Retina (tissue), 1 donor: ENCODE measurements at places on chromosomes 12 and 14.

DNA sequence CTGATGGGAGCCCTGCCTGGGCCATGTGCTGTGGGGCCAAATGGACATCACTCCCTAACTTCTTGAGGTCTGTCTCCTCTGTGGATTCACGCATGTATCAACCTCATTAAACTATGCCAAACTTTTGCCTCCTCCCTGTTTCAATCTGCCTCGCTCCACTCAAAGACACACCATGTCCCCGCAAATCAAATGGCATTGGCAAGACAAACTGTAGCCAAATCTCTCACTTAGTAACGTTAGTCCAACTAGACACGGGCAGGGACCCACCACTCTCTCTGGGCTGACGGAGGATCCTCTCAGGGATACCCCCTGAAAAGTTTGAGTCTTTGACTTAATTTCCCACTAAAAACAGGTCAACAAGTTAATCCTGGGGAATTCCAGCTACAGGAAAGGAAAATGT is 8.0 kb downstream of the ZBTB39 start:
- DNase-seq = no peak

DNA sequence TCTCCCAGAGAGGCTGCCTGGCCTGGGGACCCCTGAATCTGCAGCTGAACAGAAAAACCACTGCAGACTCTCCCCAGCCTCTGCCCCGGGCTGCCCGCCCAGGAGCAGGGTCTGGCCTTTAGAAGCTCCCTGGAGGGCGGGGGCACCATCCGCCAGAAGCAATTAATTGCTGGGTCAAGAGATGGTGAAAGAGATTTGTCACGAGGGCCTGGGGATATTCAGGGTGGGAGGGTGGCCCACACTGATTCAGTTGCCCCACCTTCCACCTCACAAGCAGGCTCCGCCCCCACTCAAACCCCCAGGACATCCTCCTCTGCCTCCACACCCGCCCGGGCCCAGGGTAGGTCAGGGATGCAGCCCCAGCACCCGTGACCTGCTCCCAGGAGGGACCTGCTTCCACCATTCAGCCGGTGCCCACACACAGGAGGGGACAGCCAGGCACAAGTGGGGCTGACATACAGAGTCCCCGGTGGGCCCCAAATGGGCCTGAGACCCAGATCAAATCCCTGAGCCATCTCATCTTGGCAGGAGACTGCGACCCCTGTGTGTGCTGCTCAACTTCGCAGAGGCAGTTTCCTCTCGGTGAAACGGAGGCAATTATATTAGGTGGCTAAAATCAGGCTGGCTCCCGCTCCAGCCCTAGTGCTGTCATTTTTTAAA is 23.0 kb downstream of the NCOR2 start:
- DNase-seq = peak; percentile 90

- no peak for DNase-seq
These were observed 223.2 kb upstream of the FAR2 start for GRCh38 chr12:28925719-28926376.

DNA sequence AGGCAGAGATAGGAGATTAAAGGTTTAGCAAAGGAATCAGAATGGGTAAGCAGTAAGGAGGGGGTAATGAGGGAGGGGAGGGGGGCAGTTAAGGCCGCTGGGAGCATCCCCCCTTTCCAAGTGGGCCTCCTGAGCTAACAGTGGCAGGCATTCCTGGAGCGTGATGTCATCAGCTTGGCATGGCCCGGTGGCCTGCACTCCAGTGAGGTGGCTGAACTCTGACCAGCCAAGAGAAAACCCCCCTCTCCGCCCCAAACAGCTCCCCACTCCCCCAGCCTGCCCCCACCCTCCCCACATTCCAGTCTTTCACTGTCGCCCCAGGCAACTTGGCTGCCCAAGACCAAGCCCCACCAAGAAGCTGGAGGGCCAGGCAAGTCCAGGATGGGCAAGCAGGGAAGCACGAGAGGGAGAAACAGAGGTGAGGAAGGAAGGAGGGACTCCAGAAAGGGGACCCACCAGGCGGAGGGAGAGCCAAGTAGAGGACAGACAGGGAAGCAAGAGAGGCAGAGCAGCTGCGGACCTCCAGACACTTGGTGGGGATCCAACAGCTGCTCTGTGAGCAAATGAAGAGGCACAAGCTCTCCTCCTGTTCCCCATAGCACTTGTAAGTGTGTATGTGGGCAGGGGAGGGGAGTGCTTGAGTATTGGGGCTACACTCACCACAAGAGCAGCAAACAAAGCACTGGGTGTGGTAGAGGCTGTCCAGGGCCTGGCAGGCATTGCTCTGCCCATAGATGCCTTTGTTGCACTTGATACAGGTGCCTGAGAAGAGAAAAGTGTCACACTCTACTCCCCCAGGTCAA is 4.5 kb downstream of the AJUBA start:
- peak; percentile 65 for DNase-seq

- DNase-seq = no peak
These were observed 813 bp downstream of the TWF1 start for GRCh38 chr12:43805149-43805859.

DNA sequence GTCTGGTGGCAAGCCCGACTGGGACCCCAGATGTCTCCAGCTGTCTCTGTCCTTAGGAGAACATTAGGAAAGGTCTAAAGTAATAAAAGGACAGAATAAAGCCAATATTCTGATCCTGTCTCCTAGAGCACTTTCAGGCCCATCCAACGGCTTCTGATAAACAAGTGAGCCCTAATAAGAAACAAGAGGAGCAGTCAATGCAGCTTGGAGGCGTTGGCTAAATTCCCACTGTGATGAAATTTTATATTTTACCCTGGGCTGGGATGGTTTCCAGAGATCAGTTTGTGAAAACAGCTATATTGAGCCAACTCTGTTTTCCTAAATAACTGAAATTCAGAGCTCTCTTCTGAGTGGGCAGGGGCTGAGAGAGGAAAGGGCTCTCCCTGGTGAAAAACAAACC is 55.5 kb upstream of the SRRM4 start:
- no peak for DNase-seq

GRCh38 chr14:97036086-97036852 is 239.1 kb downstream of the VRK1 start:
- DNase-seq = no peak

- DNase-seq = no peak
These were observed 139.5 kb downstream of the SLC38A6 start for GRCh38 chr14:61120576-61120975.

DNA sequence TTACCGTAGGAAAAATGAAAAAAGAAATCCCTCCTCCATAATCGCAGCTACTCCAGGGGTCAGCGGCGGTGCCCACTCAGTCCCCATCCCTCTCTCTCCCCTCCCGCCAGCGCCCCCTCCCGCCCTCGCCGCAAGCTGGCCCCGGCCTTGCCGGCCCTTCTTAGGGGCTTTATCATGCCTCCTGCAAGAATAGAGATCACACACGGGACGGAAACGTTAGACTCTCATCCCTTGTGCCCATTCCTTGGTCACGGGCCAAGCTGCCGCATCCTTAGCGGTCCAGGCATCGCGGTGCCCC is 692 bp upstream of the COX14 start:
- no peak for DNase-seq

DNA sequence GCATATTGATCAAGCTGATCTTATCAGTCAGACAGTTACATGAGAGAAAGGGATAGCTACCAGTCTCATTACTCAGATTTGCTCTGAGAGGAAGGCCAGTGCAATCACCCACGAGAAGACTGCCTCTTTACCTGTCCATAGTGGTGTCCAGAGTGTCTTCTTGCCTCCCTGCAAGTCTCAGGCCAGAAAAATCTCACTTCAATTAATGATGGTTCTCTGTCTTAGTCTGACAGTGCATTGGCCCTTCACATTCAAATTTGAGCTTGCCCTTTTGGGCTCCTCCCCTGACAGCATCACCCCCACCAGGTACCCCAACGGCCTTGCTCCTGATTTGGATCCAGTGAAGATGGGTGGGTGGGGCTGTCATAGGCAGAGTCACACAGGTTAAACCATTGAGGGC is at the start of gene AICDA:
TSS of gene AICDA (minus strand) at position 231 of the 400 bp plus-strand sequence. CDS start at position 139, 92 bp downstream.
- DNase-seq = no peak

DNA sequence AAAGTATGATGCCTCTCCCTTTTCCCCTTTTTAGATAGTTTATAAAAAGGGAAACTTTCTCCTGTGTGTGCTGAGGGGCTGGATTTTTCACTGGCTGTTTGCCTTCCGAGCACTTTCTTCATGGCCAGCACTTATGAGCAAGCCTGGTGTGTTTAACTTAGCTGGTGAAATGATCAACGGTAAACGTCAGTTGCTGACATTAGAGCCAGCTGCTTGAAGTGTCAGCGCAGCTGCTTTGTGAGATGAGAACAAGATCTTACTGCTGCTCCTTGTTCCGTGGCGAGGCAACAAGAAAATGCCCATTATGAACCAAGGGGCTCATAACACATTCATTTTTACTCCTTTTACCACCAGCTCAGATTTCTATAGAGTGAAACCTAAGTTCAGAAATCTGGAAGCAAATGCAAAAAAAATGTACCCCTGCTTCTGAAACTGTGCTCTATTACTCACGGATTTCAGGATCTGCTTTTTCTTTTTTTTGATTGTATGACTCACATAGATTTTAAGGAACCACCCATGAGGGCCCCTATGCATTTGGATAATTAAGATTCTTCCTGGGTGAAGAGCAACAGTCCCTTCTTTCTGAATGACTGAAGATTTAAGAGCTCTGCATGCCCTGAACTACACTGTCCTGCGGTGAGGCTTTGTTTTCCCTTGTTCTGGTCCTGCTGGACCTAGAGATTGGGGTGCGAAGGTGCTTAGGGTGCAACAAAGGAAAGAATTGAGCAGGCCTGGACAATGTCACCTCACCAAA is 74.3 kb upstream of the CPM start:
- peak; percentile 50 for DNase-seq

DNA sequence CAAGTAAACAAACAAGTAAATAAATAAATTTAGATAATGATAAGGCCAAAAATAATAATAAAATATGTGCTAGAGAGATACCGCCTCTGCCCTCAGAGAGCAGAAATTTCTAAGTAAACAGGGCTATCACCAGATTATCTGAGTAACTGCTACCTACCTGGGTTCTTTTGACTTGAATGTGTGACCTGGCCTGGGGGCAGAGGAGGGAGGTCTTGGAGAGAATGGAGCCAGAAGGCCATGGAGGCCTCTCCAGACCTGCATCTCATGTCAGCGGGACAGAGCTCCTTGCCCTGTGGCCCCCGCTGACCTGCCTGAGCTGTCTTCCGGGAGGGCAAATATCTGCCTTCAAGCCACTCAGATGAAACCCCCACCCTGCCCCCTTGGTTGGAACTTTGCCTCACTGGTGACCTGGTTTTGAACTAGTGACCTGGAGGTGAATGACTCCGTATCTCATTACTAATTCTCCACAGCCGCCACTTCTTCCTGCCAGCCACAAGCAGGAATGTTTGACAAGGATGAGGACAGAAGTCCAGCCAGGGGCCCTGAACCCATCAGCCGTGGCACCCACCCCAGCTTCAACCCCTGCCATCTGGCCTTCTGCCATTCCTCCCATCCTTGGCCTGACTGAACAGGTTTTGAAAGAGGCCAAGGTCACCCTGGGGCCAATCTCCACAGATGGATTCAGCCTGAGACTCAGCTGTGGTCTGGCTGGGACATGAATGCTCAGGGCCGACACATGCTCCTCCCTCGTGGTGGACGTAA is 86.8 kb upstream of the PARP11 start:
- DNase-seq = no peak

- no peak for DNase-seq
These were observed 206.4 kb downstream of the CRADD start for GRCh38 chr12:93883436-93884154.

DNA sequence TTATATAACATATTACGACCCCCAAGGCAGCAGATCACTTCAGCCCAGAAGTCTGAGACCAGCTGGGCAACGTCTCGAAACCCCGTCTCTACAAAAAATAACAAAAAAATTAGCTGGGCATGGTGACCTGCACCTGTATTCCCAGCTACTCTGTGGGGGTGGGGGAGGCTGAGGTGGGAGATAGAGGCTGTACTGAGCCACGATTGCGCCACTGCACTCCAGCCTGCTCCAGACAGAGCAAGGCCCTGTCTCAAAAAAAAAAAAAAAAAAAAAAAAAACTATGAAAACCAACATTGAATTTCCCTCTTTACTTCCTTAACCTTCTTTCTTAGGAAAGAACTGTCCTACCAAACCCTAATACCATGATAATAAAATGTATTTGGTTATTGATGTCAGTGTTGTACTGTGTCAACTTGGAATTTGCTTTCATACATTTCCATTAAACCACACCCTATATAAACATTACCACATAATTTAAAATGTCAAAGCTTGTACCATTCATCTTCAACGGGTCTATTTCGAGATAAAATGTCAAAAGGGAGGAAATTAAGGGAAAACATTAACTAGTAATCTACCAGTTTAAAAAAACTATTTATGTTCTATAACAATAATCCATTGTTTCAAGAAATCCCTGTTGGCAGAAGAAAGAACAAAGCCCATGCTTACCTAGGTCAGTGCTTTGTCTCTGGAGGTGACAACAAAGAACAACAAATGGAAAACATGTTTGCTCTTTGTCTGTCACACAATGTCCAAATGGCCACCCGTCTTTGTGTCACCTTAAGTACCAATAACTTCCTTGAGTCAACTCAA is 17.4 kb downstream of the GALNT4 start:
- no peak for DNase-seq
